ENCODE measurements at places on chromosomes 3 and 15. TPM values are rescaled to one million over a fixed set of nuclear protein-coding genes. Genes with fewer than 3 reads are reported as not detected.

GRCh38 chr3:3545360-3545759, 253.9 kb upstream of the LRRN1 start:
- H3K4me1 ChIP-seq = no peaks in the 10 kb centered on the region
- no peak overlapping the region for H3K4me3 ChIP-seq
- no peaks in the 10 kb centered on the region for H3K27me3 ChIP-seq

DNA sequence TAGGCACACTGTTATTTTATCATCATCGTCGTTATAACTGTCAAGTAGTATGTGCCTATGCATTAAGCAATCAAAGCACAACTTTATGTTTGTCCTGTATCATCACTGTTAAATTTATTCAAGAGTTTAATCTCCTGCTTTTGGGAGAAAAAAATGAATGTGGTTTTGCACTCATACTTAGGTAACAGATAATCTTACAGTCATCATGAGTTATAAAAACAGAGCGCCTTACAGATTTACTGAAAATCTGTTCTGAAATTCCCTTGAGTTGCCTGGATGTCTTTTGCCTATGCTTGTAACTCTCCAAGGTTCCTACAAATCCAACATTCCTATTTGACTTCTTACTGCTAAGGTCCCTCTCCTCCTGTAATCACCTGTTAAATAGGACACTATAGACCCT, 307.3 kb downstream of the ZIC4 start:
- H3K4me3 ChIP-seq = no peak overlapping the region
- no peaks in the 10 kb centered on the region for H3K27me3 ChIP-seq
- no peak for DNase-seq
- no peaks in the 10 kb centered on the region for H3K36me3 ChIP-seq
- H3K4me1 ChIP-seq = no peaks in the 10 kb centered on the region

DNA sequence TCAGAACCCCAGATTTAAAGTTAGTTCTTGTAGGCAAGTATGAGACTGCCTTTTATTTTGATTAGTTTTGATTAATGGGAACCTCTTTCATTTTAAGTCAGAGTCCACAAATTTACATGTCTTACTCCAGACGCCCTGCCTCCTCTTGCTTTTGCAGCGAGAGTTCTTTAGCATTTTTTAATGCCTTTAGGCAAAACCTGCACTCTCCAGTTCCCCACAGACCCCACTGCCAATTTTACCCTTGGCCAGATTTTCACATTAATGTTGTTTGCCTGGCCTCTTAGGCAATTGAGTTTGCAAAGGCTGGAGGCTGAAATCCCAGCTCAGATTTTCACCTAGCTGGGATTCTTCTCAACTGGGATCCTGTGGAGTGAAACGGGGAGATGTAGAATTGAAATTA, 85.8 kb downstream of the GAP43 start:
- no peaks in the 10 kb centered on the region for H3K36me3 ChIP-seq
- H3K4me3 ChIP-seq = no peak overlapping the region
- H3K27ac ChIP-seq = no peak overlapping the region
- H3K27me3 ChIP-seq = peaks cover 17% of the 10 kb centered on the region
- no peak for DNase-seq

DNA sequence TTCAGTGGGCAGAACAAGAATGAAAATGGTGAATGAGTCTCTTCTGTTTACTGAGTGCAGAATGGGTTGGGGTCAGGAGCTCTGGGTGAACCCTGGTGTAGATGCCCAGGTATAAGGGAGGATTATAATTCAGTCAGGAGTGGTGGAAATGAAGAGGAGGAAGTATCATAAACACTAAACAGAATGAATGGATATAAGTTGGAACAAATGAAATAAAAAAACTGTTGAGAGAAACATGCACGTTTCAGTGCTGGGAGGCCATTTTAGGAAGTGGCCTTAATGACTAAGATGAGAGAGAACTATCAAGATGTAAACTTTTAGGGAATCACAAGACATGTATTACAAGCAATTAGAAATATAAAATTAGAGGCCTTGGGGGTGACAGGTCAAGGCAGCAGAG, 32.8 kb upstream of the LEKR1 start:
- no peak overlapping the region for H3K4me3 ChIP-seq
- H3K27ac ChIP-seq = peak overlapping the region; percentile 75
- peaks cover 14% of the 10 kb centered on the region for H3K36me3 ChIP-seq
- H3K27me3 ChIP-seq = no peaks in the 10 kb centered on the region
- H3K4me1 ChIP-seq = peaks cover 32% of the 10 kb centered on the region

- H3K27me3 ChIP-seq = no peaks in the 10 kb centered on the region
- no peak overlapping the region for H3K4me3 ChIP-seq
- H3K36me3 ChIP-seq = no peaks in the 10 kb centered on the region
- H3K27ac ChIP-seq = no peak overlapping the region
- peaks cover 6% of the 10 kb centered on the region for H3K4me1 ChIP-seq
These were observed 36.3 kb upstream of the HERC1 start for GRCh38 chr15:63870043-63870394.

DNA sequence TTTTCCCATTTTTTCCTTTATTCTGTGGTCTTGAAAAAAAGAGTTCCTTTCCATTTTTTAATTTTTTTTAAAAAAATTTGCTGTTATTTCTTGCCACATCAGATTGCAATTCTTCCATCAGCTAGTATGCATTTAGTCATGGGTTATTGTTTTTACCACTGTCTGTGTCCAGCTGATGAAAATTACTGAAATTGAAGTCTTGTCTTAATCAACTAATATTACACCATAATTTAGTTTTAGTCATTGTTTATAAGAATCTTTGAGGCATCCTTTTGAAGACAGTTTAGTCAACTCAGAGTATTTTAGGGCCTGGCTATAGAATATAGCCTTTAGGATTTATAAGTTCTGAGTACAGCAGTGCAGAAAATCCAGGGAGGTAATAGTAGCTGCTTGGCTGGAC, 172.1 kb downstream of the LRTM1 start:
- no peaks in the 10 kb centered on the region for H3K4me1 ChIP-seq
- H3K36me3 ChIP-seq = no peaks in the 10 kb centered on the region
- no peak overlapping the region for H3K4me3 ChIP-seq

GRCh38 chr3:194775731-194776130, 90.0 kb downstream of the FAM43A start:
- no peak overlapping the region for H3K4me3 ChIP-seq
- no peaks in the 10 kb centered on the region for H3K4me1 ChIP-seq
- no peak overlapping the region for H3K27ac ChIP-seq
- no peak for DNase-seq

DNA sequence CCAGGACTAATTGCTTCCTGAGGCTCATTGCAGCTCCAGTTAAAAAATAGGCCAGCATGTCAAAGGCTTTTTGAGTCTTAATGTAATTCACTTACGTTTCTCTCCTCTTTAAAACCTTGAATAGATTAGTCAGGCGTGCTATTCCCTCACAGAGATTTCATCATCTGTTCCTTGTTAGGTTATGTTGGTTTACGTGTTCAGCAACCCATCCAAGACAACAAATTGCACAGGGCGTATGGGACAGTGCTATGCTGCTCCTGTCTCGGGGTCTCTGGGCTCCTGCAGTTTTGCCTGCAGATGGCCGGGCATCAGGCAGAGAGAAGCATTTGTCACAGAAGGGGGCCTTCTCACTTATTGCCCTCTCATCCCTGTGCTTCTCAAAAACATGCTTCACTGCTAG, 117.1 kb downstream of the CHDH start:
- H3K27ac ChIP-seq = no peak overlapping the region
- peaks cover 20% of the 10 kb centered on the region for H3K27me3 ChIP-seq
- no peak for DNase-seq
- no peaks in the 10 kb centered on the region for H3K36me3 ChIP-seq

- no peaks in the 10 kb centered on the region for H3K27me3 ChIP-seq
- H3K36me3 ChIP-seq = peaks cover 92% of the 10 kb centered on the region
- H3K4me3 ChIP-seq = no peak overlapping the region
- no peak for DNase-seq
These were observed 5.6 kb downstream of the CCR1 start for GRCh38 chr3:46202535-46202934.

- DNase-seq = no peak
- no peak overlapping the region for H3K4me3 ChIP-seq
- no peak overlapping the region for H3K27ac ChIP-seq
- H3K27me3 ChIP-seq = peaks cover 8% of the 10 kb centered on the region
These were observed 27.9 kb downstream of the EID1 start for GRCh38 chr15:48905847-48906246.

GRCh38 chr3:57646723-57647122, 46.2 kb downstream of the DENND6A start:
- H3K27me3 ChIP-seq = no peaks in the 10 kb centered on the region
- H3K36me3 ChIP-seq = peaks cover 64% of the 10 kb centered on the region
- no peak overlapping the region for H3K27ac ChIP-seq

DNA sequence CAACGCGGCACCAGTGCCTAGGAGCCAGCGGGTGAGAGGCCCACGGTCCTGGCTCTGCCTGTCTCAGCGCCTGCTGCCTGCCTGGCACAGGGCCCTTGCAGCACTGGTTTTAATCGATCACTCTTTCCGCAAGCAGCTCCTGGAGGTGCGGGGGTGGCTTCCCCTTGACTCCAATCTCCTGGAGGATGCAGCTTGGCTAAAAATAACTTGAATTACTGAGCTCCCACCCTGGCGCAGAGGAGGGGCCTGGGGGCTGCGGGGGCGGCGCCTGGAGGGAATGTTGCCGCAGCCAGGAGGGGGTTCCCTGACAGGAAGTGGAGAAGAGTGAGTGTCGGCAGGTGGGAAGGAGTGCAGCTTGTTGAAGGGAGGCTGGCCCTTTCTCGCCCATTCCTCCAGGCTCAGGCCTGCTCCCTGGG, 9.9 kb upstream of the RPL29 start:
- H3K4me3 ChIP-seq = no peak overlapping the region
- H3K4me1 ChIP-seq = peaks cover 19% of the 10 kb centered on the region
- no peak overlapping the region for H3K27ac ChIP-seq
- peaks cover 3% of the 10 kb centered on the region for H3K27me3 ChIP-seq
- DNase-seq = no peak

GRCh38 chr15:85047271-85047948, 65.8 kb downstream of the PDE8A start:
- H3K4me1 ChIP-seq = peaks cover 49% of the 10 kb centered on the region
- no peaks in the 10 kb centered on the region for H3K27me3 ChIP-seq
- peak; percentile 56 for DNase-seq
- H3K4me3 ChIP-seq = no peak overlapping the region
- peaks cover 9% of the 10 kb centered on the region for H3K36me3 ChIP-seq
- peak overlapping the region; percentile 27 for H3K27ac ChIP-seq

DNA sequence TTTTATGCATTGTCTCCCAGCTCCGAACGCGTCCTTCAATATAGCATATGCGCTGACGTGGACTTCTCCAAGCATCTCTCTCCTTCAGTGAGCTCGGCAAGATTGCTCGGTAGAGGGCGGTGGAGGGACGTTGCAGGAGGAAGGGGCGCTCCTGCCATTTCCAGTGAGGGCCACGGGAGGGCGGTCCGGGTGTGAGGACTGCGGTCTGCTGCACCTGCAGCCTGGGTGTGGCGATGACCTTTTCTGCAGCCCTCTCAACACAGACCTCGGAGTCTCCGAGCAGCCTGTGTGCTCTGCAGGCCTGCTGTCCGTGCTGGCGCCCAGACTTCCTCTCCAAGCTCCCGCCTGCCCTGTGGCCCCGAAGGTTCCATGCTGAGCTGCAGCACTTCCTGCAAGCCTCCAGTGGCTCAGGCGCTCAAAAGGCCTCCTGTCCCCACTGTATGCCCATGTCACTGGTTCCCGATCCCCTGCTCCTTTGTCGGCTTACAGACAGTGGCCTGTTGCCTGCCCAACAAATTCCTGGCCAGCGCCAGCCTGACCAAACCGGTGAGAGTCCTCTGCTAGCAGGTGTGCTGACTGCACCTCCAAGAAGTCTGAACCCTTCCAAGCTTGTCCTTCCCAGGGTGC, 8.9 kb upstream of the RTP3 start:
- DNase-seq = peak; percentile 96
- peak overlapping the region; percentile 17 for H3K27ac ChIP-seq
- peaks cover 12% of the 10 kb centered on the region for H3K27me3 ChIP-seq
- peak overlapping the region; percentile 47 for H3K4me3 ChIP-seq
- no peaks in the 10 kb centered on the region for H3K36me3 ChIP-seq

DNA sequence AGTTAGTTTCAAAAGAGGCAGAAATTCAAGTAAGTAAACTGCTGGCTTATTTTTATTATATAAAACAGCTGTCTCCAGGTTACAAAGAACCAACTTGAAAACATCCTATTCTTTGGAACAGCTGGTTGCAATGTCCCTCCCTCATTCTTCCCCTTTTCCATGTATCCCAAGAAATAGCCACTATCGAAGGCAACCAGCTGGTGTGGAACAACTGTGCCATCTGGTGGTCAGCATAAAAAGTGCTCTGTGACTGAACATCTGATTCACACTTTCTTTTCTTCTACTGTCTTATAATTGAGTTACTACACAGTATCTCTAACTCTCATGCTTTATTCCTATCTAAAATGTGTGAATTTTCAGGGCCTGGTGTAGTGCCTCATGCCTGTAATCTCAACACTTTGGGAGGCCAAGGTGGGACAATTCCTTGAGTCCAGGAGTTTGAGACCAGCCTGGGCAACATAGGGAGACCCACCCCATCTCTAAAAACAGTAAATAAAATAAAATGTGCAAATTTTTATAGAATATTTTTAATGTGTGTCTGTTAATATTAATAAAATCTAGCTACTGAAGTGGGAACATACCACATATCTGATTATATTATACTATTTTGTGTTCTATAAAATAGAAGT, 9.6 kb downstream of the OSBPL11 start:
- peaks cover 9% of the 10 kb centered on the region for H3K36me3 ChIP-seq
- H3K4me1 ChIP-seq = peaks cover 8% of the 10 kb centered on the region
- H3K27me3 ChIP-seq = no peaks in the 10 kb centered on the region
- H3K4me3 ChIP-seq = no peak overlapping the region

- H3K27me3 ChIP-seq = peaks cover 2% of the 10 kb centered on the region
- no peak overlapping the region for H3K27ac ChIP-seq
These were observed 63.9 kb downstream of the IL12A start for GRCh38 chr3:160052385-160053047.

DNA sequence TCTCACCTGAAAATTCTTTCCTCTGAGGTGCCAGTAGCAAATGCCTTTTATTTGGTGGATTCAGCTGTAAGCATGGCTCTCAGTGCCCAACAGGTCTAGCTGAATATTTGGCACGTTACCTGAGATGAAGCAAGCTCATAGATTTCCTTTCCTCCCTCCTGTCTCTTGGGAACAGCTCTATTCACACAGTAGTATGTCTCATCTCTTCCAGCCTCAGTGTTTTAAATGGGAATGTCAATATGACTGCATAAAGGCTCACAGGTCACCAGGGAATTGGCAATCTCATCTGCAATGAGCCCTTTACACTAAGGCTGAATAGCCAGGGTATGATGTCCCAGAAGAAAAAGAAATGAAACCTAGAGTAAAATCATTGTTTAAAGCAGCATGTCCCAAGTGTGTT, 733.5 kb downstream of the NTRK3 start:
- H3K36me3 ChIP-seq = no peaks in the 10 kb centered on the region
- DNase-seq = no peak
- no peak overlapping the region for H3K4me3 ChIP-seq
- no peaks in the 10 kb centered on the region for H3K27me3 ChIP-seq
- no peaks in the 10 kb centered on the region for H3K4me1 ChIP-seq

- no peak overlapping the region for H3K27ac ChIP-seq
- H3K27me3 ChIP-seq = peaks cover 7% of the 10 kb centered on the region
- H3K4me1 ChIP-seq = no peaks in the 10 kb centered on the region
- H3K4me3 ChIP-seq = no peak overlapping the region
- DNase-seq = no peak
- H3K36me3 ChIP-seq = no peaks in the 10 kb centered on the region
These were observed 81.8 kb upstream of the PRR23E start for GRCh38 chr3:127110982-127111693.

- no peaks in the 10 kb centered on the region for H3K27me3 ChIP-seq
- H3K4me1 ChIP-seq = peaks cover 2% of the 10 kb centered on the region
- H3K36me3 ChIP-seq = no peaks in the 10 kb centered on the region
- no peak overlapping the region for H3K27ac ChIP-seq
- no peak overlapping the region for H3K4me3 ChIP-seq
These were observed 43.8 kb downstream of the OSBPL10 start for GRCh38 chr3:31937225-31937624.

The TEX9 gene
- not detected for total RNA-seq

The MGA gene
- 36.1 TPM for total RNA-seq

The GOLGA6B gene
- total RNA-seq = not detected

The SLC22A14 gene
- not detected for total RNA-seq

The ARMC8 gene
- 50.4 TPM for total RNA-seq

The MASP1 gene
- not detected for total RNA-seq

The SEC62 gene
- 46.5 TPM for total RNA-seq

The B3GALNT1 gene
- 19.7 TPM for total RNA-seq

The MEGF11 gene
- not detected for total RNA-seq
